ENCODE measurements at places on chromosomes 7 and 10. TPM values are rescaled to one million over a fixed set of nuclear protein-coding genes. Genes with fewer than 3 reads are reported as not detected.

DNA sequence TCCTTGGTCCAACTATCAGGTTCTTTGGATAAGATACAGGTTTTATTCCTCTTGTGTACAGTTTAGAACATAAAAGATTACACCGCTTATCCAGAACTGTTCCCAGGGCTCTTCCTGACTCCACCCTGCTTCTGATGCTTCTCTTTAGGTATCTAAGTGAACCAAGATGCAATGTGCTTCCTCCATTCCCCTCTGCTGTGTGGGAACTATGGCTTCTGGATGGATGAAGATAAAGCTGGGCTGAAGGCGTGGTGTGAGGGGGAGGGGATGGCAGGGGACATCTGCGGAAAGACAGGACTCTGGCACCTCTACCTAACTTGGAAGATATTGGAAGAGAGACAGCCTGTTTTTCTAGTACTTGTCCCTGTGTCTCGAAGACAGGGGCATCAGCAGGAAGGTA lies 209.9 kb upstream of the TBX20 start:
- no peak for DNase-seq

DNA sequence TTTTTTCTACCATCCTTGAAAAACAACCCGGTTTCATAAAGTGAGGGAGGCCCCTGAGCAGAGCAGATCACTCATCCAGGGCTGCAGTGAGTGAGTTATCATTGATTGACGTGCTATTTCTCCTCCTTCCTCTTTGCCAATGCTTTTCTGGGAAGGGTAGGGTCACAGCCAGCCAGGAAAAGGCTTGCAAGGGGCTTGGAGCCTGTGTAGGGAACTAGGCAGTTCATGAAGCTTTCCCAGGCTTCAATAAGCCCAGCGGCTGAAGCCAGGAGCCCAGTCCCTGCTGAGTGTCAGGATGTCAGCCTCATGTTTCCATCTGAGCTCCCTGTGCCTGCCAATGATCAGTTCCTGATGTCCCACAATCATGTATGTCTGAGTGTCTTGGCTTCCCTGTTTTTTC lies 584.7 kb downstream of the GALNT17 start:
- DNase-seq: no peak

DNA sequence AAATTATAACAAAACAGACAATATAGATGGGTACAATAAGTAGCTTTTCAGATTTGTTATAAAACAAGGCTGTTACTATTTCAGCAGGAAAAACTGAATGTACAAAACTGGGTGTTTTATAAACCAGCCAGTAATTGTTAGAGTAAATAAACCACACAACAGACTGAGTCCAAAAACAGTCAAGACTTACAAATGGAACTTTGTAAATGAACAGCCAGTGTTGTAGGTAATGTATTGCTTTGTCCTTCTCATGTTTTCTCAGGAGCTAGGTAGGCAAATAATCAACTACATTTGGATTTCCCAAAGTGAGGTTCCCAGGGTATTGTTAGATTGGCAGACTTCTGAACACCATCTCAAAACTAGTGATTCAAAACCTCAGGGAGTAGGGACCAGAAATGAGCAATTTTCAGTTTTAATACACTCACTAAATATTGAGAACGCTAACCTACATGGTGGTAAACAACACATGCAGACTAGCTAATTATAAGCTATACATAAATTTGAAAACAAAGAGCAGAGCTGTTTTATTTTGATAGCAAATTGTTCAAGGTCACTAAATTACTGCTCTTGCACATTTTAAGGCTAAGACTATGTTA lies 36.2 kb downstream of the HERPUD2 start:
- DNase-seq: no peak

DNA sequence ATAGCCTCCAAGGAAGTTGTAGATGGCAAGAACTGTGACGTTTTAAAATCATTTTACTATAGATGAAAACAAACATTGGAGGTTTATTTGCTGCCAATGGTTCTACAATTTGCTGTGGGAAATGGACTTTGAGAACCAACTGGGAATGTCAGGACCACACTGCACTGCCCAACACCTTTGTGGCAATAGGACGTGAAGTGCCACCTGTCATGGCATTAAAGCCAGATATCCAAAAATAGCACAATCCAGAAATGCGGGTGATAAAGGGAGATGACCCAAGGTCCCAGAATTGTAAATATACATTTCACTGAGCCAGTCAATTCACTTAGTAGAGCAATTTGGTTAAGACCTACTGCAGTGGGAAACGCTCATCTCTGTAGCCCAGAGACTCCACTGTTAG lies 116.4 kb downstream of the MPP7 start:
- DNase-seq: no peak

DNA sequence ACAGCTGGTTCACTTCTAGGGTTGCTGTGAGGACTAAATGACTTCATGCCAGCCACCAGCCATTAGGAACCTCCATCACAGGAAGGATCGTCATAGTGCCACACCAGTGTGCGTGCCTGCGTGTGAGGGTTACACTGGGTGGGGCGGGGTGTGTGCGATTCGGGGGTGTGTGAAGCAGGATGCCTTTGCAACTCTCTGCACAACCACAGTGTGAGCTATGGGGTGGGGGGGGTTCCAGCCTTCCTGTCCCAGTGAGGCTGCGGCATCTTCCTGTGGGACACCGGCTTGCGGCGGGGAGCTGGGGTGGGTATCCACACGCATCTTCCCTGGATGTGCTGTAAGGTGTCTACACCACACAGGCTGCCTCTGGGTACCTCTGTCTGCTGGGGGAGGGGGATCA lies 6.9 kb upstream of the ELFN1 start:
- no peak for DNase-seq

GRCh38 chr7:104529567-104529966 lies 201.2 kb downstream of the LHFPL3 start:
- DNase-seq: no peak

- no peak for DNase-seq
These were observed 8.4 kb upstream of the SAMD8 start for GRCh38 chr10:75102830-75103673.

- no peak for DNase-seq
These were observed 473.7 kb downstream of the SUGCT start for GRCh38 chr7:40608321-40609075.

DNA sequence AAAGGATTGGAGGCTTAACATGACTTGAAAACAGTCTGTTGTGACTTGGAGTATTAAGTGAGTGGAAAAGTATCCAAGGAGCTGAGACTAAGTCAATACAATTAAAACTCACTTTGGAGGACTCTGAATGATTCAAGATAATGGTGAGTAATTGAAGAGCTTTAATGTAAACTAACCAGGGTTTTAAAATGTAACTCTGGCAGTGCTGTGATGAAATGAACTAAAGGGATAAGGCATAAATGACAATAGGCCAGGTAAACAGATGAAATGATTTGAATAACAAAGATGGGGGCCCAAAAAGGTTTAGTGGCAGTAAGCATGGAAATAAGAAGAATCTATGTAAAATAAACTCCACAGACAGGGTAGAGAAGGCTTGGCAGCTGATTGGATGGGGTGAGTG lies 316.5 kb upstream of the CACNA2D1 start:
- no peak for DNase-seq

DNA sequence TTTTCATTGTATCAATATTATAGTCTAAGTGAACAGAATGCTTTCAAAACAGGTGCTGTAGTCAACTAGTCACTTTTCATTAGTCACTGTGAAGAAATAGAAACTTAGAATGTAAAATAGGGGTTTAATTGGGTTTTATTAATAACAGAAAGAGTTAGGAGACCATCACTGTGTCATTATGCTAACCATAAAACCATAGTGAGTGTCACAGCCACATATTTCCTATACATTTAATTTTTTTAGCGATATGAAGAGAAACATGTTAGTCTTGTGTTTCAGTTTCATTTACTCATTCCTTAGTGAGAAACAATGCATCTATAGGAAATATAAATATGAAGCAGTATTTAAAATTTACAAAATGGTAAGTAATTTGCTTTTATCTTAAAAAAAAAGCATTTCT lies 22.2 kb downstream of the SPAG6 start:
- DNase-seq: no peak

DNA sequence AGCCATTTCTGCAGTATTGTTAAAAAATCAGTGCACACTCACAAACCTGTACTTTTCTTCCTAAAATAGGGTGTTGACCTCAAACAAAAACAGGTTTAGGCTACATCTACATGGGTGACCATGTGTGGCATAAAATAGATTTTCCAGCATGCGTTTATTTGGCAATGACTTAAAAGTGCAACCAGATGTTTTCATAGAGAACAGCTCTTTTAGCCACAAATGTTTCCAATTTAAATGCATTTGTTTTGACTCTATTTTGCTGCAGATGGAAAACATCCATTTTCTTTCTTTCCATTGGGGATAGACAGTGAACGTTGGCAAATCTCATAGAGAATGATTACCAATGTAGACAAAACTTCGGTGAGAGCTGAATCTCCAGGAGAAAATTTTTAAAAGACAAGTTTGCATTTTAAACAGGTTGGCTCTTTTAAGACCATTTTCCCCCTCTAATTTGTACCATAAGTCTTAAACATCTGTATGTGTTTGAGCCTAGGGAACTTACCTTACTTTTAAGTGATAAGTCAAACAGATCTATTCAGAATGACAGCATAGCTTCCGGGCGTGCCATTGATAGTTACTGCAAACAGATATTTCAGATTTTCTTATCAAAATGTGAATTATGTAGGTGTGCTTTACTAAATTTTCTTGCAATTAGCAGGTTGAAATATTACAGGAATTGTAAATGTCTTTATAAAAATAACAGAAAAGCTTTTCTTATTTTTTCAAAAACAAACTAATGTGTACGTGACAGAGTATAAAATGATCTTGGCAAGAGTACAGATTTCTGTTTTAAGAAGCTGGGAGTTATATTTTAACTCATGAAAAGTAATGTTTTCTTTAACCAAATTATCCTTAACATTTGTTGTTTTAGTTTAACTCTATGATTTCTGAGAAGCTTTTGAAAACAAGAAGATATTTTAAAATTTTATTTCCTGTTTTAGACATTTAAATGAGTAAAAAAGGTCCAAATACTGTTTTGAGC lies 144.9 kb downstream of the HGF start:
- no peak for DNase-seq

- DNase-seq: peak; percentile 15
These were observed 49.5 kb upstream of the CALD1 start for GRCh38 chr7:134729895-134730294.

- DNase-seq: no peak
These were observed 9.2 kb downstream of the INTS1 start for GRCh38 chr7:1494866-1495563.

DNA sequence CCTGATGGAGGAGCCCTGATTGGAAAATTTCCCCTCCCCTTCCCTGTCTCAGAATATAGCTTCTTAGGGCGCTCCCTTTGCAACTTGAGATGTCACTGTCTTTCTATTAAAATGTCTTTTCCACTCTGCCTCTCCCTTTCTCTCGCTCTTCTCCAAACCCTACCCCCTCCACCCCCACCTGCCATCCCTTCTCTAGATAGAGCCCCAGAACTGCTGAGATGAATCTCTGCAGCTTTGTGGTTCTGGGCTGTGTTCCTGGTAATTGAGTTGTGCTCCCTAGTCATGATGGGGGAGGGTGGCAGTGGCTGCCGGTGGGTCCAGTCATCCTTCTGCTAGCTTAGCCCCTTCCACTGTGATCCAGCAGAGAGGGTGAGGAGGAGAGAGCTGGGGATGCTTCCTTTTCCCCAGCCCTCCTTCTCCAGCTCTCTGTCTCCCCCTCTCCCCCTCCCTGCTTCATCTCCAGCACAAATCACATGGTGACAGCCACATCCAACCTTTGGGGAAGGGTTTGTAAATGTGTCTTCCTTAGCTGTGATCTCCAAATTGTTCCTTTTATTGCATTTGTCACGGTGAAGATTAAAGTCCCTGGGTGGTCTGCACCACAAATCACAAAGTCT lies 50.8 kb upstream of the BTRC start:
- DNase-seq: no peak

- no peak for DNase-seq
These were observed 4.4 kb downstream of the VIM start for GRCh38 chr10:17232276-17232960.

GRCh38 chr10:110410329-110411046 lies 87.2 kb upstream of the DUSP5 start:
- DNase-seq: no peak

GRCh38 chr7:92645114-92646061 lies 55.2 kb upstream of the FAM133B start:
- DNase-seq: no peak

CDC14C gene
- not detected for polyA plus RNA-seq

NPFFR1 gene
- polyA plus RNA-seq: 0.12 TPM

CBX3 gene
- 341 TPM for polyA plus RNA-seq

ENTPD1 gene
- polyA plus RNA-seq: 23.5 TPM

AUTS2 gene
- polyA plus RNA-seq: 55.2 TPM

ASZ1 gene
- not detected for polyA plus RNA-seq

Measured in right renal cortex interstitium (tissue), 3 donors.